ENCODE measurements at places on chromosomes 16 and 17.
A peak's percentile ranks its signal among the peaks of the same experiment; 100 is the strongest.

GRCh38 chr17:31629696-31630470 is 229.2 kb downstream of the COPRS start:
- no peak for DNase-seq

DNA sequence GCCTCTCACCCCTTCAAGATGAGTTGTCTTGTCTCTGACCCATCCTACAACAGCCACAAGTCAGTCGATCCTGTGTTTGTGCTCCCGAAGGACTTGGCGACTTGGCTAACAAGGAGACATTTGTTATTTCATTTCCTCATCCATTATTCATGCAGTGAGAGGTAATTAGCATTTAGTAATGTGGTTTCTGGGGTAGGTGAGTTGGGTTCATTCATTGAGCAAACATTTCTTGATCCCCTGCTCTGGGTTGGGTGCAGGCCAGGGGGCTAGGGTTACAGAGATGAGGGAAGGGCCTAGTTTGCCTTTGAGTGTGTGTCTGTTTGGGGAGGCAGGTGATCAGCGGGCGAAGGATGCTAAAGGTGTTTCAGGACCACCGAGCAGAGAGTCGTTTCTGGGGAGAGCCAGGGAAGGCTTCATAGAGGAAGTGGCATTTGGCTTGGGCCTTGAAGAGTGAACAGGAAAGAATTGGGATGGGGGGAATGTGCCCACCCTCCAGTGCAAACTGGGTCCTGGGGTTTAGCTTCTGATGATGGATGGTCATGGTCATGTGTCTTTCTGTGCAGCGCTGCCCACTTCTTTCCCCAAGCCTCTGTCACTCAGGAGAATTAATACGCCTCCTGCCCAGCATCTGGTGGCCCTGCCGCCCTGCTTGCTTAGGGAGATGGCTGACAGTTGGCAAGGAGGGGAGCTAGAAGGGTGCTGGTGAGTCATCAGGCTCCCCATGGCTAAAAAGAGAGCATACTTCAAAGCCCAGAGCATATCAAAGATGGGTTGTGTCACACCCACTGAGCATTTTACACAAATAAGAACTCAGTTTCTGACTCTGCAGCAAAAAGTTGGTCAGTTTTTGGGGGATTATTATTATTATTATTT is 38.5 kb downstream of the MSI2 start:
- DNase-seq: no peak

DNA sequence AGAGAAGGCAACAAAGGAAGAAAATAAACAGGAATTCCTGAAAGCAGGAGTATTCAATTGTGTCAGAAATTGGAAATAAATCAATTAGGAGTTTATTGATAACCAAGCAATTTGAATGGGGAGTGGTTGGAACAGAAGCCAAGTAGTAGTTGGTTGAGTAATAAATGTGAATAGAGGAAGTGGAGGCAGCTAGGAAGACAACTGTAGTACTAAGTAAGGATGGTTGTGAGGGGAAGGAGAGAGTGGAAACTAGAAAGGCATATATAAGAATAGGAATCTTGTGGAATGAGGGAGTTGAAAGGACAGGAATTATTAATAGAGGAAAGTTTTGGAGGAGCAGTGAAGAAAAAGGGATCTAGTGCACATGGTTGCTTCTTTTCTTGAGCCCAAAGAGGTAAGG is 34.4 kb downstream of the NFAT5 start:
- no peak for DNase-seq

- DNase-seq: peak; percentile 32
These were observed 618 bp downstream of the GGA3 start for GRCh38 chr17:75260641-75261335.

GRCh38 chr17:38578229-38579082 is 27.3 kb downstream of the SRCIN1 start:
- no peak for DNase-seq

GRCh38 chr16:35910409-35910808 is 2451.0 kb downstream of the TP53TG3F start:
- no peak for DNase-seq

DNA sequence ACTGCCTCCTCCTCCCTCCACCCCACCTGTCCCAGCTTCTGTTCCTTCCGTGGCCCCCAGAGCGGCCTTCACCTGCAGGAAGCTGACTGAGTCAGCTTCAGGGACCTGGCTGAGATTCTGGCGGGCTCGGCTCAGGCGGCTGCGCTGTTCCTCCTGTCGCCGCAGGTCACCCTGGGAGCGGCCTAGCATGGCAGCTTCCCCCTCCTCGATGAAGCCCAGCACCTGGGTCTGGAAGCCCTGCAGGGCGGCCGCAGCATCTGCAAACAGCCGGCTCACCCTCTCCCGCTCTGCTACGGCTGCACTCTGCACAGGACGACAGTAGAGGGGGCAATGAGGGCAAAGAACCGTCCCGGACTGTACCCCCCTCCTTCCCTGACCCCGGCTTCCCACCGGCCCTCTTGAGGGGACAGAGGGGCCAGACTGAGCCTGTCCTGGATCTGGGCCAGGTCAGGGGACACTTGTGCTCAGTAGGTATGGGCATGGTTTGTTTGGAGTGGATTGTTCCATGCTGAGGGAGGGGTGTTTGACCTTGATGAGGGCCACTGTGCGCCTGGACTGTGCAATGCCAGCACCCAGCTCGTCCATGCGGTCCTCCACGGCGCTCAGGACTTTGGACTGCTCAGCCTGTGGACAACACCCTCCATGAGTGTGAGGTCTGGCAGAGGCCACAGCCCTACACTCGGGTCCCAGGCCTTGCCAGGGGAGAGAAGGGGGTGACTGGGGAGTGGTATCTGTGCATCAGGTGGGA is 2.0 kb downstream of the TRIM47 start:
- peak; percentile 71 for DNase-seq

DNA sequence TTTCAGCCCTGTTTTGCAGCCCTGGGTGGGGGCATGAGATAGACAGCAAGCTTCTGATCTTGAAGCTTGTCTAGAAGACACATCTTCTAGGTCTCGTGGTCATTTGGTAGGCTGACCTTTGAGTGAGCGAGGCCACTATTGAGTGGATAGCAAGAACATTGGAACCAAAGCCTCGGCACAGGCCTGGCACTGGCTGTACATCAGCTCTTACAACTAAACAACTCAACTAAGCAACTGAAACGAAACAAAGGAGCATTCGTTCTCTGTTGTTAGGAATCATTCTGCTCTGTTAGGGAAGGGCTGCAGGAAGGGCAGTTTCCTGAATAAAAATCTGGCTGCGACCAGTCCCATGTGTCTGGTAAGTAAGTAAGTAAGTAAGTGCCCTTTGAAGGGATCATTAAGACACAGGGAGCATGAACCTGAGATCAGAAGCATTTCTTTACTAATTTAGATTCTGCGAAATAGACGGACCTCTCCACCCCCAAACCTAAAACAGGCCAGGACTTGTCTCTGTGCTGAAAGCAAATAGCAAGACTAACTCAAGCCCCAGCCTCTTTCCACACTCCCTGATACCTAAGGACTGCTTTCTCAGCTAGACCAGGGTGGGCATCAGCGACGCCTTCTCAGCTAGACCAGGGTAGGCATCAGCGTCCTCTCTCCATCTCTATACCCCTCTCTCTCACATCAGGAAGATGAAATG is 22.7 kb downstream of the CYB561 start:
- no peak for DNase-seq

GRCh38 chr16:78681743-78682142 is 582.3 kb downstream of the WWOX start:
- DNase-seq: no peak

GRCh38 chr17:34259146-34259545 is 4.1 kb downstream of the CCL2 start:
- DNase-seq: no peak

DNA sequence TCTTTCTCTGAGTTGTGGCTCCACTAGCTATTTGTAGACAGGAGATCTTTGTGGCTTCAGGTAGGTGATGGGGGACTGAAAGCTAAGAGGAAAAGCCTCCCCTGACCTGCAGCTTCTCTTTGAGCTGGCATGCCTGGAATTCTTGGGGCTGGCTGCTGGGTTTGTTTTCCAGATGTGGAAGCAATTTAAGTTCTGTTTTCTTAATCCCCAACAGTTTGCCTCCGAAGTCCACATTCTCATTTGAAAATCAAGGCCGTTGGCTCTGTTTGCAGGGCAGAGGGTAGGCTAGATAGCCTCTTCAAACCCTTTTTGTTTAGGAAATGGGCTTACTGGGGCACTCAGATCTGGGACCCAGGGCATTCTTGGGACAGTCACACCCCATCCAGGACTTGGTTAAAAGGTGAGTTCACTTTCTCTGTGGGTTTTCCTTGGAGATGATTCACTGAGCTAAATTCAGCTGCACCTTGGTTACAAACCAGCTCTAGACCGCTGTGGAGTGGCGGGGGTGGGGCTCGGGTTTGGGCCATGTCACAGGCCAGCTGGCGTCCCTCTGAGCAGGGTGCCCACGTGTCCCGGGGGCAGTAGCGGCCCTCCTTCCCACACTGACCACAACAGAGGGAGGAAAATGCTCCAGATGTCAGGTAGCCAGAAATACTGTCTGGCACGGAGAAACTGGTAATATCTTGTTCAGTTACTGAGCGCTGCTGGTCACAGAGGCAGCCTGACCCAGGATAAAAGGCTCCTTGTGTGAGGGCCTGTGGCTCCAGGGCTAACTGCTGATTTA is 108.5 kb downstream of the RAB11FIP4 start:
- DNase-seq: no peak

DNA sequence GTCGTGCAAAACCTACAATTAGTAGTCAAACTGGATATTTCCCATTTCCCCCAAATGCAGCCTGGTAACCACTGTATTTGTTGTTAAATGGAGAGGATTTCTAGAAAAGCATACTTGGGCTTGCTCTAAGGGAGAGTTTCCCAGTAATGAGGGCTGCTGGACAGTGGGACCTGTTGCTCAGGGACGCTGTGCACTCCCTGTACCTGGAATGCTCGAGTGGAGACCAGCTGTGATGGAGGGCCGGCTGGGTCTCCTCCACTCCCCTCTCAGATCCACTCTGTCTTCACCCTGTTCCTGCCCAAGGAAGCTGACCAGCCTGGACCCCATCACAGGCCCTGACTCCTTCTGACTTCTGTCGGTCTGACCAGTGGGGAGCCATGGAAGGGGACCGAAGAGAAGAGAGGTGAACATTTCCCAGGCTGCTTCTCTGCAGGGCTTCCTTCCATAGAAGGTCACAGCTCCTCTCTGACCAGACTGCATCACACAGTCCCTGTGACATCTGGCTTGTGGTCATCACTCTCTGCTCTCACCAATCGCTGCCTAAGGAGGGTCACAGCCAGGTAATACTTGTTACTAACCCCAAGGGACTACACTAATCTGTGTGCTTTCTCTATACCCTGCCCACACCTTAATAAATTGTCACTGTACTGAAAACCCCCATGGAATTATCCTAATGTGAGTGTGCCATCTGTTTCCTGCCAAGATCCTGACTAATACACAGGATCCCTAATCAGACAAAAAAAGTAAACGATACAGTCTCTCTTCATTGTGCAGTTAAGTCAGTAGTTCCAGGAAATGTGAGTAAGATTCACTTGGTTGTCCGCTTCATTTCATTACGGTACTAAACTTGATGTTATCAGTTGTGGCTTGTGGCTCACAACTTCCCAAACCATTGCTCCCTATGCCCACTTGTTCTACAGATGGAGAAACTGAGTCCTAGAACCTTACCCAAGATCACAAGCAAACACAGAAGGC is 102.4 kb downstream of the CCT6B start:
- no peak for DNase-seq

DNA sequence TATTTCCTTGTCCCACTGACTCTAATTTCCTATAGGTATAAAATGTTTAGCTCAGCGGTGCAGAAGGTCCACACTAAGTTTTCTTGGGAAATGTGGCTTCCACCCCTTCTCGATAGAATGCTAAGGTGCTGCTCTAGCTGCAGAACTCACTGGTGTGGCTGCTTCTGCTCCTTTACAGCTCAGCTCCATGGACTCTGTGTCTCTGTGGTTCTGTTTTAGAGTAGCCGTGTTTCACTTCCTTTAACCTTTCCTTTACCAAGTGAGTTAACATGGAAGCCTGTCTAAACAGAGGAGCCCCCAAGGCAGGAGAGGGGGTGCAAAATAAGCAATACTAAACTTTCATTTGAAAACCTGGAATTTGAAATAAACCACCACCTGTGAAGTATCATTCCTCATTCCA is 65.3 kb downstream of the SPECC1 start:
- DNase-seq: no peak

DNA sequence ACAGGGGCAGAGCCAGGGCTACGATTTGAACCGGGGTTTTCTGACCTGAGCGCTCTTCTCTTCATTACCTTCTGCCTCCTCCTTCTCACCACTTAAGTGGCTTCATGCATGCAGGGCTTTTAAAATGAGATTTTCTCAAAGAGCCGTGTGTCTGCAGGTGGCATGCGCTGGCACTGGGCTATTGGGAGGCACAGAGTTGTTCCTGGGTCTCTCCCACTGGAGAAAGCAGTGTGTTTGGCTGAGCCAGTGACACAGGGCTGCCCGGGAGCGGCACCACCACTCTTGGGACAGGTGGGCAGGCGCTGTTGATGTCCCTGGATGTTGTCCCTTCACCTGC is 218.8 kb upstream of the CHMP6 start:
- DNase-seq: no peak

- no peak for DNase-seq
These were observed 24.9 kb downstream of the ACSF3 start for GRCh38 chr16:89118361-89119165.

DNA sequence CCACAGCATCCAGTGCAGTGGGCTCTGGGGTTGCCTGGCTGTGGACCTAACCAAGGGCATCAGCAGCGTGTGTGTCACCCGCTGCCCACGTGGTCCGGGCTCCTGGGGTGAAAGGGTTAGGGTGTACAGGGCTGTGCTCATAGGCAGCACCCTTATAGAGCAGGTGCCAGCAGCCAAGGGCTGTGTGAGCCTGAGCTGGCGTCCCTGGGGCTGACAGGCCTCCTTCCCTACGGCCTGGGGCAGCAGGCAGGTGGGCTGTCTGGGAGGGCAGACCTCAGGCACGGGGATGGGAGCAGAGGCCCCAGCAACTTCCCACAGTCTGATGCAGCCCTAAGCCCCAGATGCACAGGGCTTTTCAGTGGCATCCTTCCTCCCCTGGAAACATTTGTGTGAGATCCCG is 13.9 kb downstream of the CD300A start:
- DNase-seq: no peak

- DNase-seq: no peak
These were observed 10.7 kb downstream of the CACNA1H start for GRCh38 chr16:1163567-1164055.

GRCh38 chr17:10875984-10876555 is 38.2 kb upstream of the PIRT start:
- no peak for DNase-seq

DNA sequence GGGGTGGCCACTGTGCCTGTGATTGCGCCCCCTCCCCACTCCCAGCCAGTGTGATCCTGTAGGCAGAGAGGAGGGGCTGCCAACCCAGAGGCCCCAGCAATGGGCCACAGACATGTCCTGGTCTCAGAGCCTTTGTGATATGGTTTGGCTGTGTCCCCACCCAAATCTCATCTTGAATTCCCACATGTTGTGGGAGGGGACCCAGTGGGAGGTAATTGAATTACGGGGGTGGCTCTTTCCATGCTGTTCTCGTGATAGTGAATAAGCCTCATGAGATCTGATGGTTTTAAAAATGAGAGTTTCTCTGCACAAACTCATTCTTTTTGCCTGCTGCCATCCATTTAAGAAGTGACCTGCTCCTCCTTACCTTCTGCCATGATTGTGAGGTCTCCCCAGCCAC is 56.8 kb upstream of the ZNF469 start:
- no peak for DNase-seq

GRCh38 chr16:11398136-11398535 is 52.9 kb downstream of the RMI2 start:
- no peak for DNase-seq

GRCh38 chr17:45274033-45274432 is 12.1 kb upstream of the SPATA32 start:
- no peak for DNase-seq
